ENCODE measurements at places on chromosomes 1 and 21.

DNA sequence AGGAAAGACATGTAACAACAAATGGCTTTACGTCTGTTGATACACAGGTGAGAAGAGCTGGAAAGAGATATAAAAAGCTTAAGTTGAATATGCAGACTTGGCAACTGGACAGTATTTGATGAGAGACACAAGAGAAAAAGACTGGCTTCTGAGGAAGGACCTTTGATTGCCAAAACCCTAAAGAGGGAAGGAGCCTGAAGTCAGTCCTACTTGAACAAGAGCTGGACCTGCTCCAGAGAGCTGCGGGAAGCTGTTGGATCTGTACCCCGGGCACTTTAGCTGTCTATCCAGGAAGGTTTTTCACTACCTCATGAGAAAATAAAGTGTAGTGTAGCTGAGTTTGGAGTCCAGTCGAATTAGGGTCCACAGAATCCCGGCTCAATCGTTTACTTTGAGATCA is 25.3 kb upstream of the LRRC8B start:
- peak; percentile 76 for DNase-seq

- DNase-seq: no peak
These were observed 103.6 kb downstream of the SPAG17 start for GRCh38 chr1:118081387-118081786.

DNA sequence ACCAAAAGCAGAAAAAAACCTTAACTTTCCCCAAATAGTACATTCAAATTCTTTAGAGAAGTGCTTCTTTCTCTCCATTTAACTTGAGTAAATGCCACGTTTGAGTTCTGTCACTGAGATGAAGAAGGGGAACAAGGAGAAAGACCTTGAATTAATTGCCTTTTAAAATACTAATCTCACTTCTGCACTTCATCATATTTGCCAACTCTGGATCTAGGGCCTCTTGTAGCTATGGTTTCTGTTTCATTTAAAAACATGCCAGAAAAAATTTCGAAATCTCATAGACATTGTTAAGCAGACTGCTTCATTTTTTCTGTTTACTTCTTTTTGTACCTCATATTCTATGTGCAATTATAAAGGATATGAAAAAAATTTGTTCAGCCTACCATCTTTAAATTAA is 24.6 kb downstream of the MIXL1 start:
- no peak for DNase-seq

DNA sequence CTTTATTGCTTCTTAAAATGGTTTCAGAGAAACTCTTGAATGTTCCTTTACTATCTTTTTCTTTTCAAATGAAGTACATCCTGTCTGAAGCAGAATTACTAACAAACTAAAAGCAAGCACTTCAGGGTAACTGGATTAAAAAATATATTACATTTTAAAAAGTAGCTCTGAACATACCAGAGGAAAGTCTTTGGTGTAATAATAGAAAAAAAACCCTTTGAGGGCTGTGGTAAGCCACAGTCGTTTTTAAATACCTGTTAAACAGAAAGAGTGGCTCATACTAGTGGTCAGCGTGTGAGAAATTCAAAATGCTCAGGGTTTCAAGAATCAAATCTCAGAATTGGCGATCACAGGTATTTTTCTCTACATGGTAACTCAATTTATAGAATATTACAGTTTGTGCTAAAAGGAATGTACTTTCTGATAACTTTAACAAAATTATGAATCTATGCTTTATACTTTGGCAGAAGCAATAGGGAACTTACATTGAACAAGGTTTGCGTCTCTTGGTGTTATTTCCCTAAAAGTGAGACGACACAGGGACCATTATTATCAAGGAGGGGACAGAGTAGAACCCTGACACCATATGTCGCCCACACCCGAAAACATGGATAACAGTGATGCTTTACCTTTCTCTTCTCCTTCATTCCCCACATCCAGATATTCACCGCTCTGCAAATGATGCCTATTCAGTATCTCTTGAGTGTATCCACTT is 97.0 kb upstream of the DPH5 start:
- DNase-seq: no peak

DNA sequence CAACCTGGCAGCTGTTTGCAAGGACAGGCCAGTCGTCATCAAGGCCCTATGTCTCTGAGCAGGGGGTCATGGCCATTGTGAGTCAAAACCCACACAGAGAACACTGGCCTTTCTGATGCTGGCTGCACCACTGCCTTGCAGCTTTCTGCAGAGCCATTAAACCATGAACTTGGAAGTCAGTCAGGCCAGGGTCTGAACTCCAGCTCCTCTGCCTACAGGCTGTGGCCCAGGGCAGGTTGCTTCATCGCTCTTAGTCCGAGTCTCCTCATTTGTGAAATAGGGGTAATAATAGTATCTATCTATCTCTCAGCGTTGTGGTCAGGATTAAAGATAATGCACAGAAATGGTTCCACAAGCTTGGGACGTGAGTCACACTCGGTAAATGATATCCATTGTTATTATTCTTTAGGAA is 35.8 kb upstream of the HIVEP3 start:
- DNase-seq: no peak

DNA sequence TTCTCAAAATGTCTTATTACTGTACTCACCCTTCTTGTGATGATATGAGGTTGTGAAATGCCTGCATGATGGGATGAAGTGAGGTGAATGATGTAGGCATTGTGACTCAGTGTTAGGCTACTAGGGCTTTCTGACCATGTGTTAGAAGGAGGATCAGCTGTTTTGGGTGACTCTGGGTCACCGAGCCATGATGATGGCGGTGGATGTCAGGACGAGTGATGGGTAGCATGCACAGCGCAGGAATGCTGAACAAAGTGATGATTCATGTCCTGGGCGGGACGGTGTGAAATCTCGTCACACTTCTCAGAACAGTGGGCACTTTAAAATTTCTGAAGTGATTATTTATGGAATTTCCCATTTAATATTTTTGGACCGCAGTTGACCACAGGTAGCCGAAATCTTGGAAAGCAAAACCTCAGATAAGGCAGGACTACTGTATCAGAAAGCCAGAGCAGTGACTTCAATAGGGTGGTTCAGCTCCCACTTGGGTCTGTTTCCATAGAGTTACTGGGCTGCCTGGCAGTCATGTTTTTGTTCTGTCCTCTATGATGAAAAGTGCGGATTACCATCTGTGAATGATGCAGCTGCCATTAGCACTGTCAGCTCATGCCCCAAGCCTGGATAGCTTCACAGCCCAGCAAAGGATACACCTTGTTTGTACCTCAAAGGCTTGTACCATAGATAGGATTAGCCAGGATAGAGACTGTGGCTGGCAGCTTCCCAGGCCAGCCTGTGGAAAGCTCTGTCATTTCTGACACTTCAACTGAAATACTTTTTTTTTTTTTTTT is 26.6 kb downstream of the IL6R start:
- no peak for DNase-seq

- DNase-seq: no peak
These were observed 305.4 kb downstream of the TTLL7 start for GRCh38 chr1:83693427-83694126.

DNA sequence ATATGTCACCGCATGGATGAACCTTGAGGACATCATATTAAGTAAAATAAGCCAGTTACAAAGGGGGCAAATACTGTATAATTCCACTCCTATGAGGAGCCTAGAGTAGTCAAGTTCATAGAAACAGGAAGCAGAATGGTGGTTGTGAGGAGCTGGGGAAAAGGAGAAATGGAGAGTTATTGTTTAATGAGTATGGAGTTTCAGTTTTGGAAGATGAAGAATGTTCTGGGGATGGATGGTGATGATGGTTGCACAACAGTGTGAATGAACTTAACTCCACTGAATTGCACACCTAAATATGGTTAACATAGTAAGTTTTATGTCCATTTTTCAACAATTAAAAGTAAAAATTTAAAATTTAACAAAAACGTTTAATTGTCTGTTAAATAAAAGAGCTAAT is 220.9 kb upstream of the JUN start:
- DNase-seq: no peak

DNA sequence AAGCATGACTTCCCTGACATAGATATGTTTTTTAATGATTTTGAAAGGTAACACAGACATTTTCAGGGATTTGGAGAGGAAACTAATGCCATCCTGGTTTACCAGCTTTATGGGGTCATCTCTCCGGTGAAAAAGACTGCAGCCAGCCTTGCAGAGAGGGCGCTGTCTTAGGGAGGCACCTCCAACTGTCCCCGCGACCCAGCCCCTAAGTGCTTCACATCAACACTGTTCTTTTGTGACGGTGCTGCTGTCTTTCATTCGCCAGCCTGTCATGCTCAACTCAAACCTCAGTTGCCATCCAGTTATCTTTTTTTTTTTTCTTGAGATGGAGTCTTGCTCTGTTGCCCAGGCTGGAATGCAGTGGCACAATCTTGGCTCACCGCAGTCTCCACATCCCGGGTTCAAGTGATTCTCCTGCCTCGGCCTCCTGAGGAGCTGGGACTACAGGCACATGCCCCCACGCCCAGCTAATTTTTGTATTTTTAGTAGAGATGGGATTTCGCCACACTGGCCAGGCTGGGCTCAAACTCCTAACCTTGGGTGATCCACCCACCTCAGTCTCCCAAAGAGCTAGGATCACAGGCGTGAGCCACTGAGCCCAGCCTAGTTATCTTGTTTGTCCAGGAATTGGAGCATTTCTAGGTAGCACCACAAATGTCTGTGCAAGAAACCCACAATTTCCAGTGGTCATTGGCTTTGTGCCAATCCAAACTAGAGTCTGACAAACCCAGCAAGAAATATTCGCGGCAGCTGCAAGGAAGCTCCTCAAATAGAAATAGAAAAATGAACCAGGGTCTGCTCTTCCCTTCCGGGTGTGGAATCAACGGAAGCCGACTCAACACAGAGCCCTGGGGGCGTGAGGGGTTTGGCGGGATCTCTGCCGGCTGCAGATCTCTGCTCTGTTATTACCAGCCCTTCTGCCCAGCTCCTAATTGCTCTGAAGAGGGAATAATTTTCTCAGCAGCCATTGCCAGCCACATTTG is 24.2 kb downstream of the PDE9A start:
- DNase-seq: peak; percentile 73

GRCh38 chr1:229028987-229029878 is 241.7 kb upstream of the RAB4A start:
- DNase-seq: no peak

Measured in COR-L47 (cell line).